ENCODE measurements at places on chromosomes 4 and X. TPM values are rescaled to one million over a fixed set of nuclear protein-coding genes. Genes with fewer than 3 reads are reported as not detected.

Gene NCAPG
- total RNA-seq, result 13.6 TPM

- no peaks in the 10 kb centered on the region for H3K36me3 ChIP-seq
- no peak overlapping the region for H3K4me3 ChIP-seq
Observed at GRCh38 chrX:147738265-147738664, 173.5 kb upstream of the FMR1 start.

- no peaks in the 10 kb centered on the region for H3K36me3 ChIP-seq
- H3K4me3 ChIP-seq, result no peak overlapping the region
- no peaks in the 10 kb centered on the region for H3K4me1 ChIP-seq
Observed at GRCh38 chr4:47287735-47288134, 175.8 kb downstream of the COMMD8 start.

Gene RNF4
- 63.8 TPM for total RNA-seq

GRCh38 chr4:39255266-39255665 is 72.9 kb downstream of the WDR19 start:
- peaks cover 25% of the 10 kb centered on the region for H3K36me3 ChIP-seq
- H3K27me3 ChIP-seq, result no peaks in the 10 kb centered on the region
- no peak overlapping the region for H3K4me3 ChIP-seq
- no peak for DNase-seq
- peaks cover 10% of the 10 kb centered on the region for H3K4me1 ChIP-seq

Gene PAK3
- total RNA-seq, result 4.0 TPM

DNA sequence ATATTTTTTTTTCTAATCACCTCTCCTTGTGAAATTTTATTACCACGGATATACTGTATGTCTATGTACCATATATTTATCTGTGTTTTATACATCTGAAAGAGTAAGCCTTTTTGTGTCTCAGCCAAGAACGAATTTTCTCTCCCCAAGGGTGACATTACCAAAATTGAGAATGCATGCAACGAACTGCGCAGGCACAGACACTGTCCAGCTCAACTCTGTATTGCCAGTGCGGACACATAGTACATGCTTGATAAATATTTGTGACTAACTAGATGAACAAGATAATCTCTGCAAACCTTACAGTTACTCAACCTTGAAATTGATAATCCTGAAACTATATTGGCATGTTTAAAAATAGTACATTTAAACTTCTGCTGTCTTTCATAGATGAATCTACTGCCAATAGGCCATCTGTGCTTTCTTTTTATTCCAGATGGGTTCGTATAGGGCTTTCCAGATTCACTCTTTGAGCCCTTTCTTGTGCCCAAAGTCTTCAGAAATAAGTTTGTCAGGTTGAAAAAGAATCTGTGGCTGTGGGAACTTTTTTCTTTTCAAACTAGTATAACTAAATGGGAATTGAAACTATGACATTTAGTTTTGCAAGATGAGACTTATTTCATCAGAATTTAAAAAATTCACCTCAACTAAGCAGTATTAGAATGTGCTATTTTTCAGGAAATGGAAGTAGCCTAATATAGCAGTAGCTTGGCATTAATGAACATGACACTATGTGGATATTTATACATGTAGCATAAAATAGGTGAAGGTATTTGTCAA is 38.9 kb downstream of the DTHD1 start:
- peaks cover 4% of the 10 kb centered on the region for H3K4me1 ChIP-seq
- H3K27ac ChIP-seq, result no peak overlapping the region
- H3K27me3 ChIP-seq, result no peaks in the 10 kb centered on the region
- DNase-seq, result no peak

Gene UGT2A2
- not detected for total RNA-seq

All from mesothelial cell of epicardium (in vitro differentiated cells).